Cortex of kidney (tissue), 1 donor: ENCODE measurements at places on chromosomes 3 and 15.

GRCh38 chr3:101619734-101620133 is 45.8 kb downstream of the PCNP start:
- no peak for DNase-seq

- DNase-seq, result no peak
Observed at GRCh38 chr15:76341366-76342057, 4.9 kb downstream of the ISL2 start.

DNA sequence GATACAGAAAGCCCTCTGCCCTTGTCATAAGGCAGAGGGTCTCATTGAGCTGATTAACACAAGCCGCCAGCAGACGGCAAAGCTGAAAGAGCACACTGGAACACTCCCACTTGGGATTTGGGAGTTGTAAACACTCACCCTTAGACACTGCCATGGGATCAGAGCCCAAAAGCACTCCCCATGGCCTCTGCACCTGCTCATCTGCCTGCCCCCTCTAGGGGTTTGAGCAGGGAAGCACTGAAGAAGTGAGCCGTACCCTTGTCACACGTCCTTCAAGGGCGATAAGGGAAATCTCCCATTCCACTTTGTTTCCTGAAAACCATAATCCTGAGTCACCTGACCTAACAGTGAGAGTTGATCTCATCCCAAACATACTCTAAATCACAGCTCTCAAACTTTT is 14.7 kb downstream of the FSIP1 start:
- DNase-seq, result no peak

DNA sequence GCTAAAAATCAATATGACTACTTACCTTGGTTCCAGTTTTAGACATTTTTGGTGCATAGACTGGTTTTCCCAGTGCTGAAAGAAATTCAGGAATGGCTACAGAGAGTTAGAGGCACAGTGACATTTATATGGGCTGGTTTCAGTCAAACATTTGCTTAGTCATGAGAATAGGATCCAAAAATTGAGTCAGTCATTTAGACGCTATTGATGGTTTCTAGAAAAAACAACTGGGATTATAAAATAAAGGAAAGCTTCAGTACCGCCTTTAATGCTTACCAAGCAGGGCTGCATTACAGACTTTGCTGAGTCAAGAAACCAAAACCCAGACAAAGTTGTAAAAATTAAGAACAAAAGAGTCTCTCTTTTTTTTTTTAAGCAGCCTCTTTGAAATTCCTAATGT is at the start of gene CRYGS:
TSS of gene CRYGS (minus strand) at position 100 of the 400 bp plus-strand sequence. CDS start at position 46, 54 bp downstream.
- DNase-seq, result no peak

- no peak for DNase-seq
Observed at GRCh38 chr15:90917569-90917968, 14.5 kb downstream of the MAN2A2 start.

DNA sequence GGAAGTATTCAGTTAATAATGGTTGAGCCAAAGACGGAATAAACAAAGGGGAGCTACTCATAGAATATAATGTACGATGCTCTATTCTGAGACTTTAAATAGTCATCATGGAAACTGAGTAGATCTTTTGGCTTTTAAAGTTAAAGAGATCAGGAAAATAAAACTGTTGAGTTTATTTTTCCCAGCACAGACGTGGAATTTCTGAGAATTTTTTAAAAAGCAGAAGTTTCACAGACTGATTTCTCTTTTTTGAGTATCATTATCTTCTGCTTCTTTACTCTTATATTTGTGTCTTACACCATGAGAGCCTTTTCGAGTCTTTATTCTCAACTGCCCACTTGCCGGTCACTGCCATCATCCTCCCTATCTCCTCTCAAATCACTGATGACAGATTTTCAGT is 13.2 kb downstream of the P2RY14 start:
- no peak for DNase-seq

- DNase-seq, result no peak
Observed at GRCh38 chr3:15330031-15330596, 2.3 kb downstream of the SH3BP5 start.

- DNase-seq, result no peak
Observed at GRCh38 chr3:22659651-22660475, 543.3 kb upstream of the UBE2E2 start.

DNA sequence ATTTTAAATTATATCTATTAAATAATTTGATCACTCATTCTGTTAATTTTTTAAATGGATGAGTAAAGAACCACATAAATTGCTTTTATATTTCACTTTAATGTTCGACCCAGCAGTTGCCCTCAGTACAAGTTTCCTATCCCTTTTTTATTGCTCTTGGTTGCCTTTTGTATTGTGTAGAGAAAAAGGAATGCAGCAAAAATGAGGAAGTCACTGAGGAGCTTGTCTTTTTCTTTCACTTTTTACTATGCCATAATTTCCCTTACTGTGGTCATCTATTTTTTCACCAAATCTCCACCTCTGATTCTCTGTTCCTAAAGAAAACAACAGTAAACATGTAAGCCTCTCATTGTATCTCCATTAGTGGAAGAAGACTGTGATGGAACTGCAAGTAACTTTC is 122.7 kb downstream of the B3GALNT1 start:
- no peak for DNase-seq

DNA sequence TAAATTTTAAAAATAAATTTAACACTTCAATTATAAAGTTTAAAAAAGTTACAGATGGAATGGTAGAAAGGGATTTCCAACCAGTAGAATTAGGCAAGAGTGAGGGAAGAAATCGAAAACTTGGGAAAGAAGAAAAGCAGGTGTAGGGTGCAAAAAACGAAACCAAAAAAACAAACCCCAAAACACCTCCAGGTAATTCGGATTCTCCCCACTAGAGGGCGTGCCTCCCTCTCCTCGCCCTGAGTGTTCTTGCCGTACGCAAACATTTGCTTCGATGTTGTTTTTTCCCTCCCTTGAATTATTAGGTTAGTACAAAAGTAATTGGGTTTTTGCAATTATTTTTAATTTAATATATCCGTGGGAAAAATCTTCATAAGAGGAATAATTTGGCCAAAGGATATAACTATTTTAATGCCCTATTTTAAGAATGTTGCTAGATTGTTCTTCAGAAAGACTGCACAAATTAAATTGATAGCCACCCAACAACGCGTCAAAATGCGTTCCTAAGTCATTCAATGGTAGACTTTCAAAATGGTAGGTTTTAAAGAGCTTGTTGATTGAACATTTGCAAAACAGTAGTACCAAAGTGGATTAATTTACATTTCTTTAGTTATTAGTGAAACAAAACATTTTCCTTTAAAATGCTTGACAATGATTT is 63.7 kb downstream of the SLC30A4 start:
- DNase-seq, result no peak

GRCh38 chr15:57866149-57866736 is 159.7 kb downstream of the POLR2M start:
- DNase-seq, result no peak

DNA sequence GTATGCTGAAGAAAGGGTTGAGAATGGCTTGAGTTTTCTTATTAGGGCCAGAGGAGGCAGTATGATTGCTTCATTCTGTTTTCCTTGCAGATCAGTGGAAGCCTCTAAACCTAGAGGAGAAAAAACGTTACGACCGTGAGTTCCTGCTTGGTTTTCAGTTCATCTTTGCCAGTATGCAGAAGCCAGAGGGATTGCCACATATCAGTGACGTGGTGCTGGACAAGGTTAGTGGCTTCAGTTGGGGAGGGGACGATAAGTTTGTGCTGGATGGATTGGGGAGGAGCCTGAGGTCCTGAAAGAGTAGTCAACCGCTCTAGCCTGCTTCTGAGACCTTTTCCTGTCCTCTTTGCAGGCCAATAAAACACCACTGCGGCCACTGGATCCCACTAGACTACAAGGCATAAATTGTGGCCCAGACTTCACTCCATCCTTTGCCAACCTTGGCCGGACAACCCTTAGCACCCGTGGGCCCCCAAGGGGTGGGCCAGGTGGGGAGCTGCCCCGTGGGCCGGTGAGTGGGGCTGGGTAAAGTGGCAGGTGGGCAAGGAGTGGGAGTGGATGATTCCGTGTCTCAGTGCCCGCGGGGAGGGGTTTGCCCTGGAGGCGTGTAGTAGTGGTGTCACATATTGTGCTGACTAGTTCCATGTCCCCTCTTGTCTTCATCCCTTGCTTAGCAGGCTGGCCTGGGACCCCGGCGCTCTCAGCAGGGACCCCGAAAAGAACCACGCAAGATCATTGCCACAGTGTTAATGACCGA is 8.5 kb downstream of the EIF4G1 start:
- DNase-seq, result no peak

GRCh38 chr3:188026191-188026968 is 127.6 kb upstream of the LPP start:
- no peak for DNase-seq

DNA sequence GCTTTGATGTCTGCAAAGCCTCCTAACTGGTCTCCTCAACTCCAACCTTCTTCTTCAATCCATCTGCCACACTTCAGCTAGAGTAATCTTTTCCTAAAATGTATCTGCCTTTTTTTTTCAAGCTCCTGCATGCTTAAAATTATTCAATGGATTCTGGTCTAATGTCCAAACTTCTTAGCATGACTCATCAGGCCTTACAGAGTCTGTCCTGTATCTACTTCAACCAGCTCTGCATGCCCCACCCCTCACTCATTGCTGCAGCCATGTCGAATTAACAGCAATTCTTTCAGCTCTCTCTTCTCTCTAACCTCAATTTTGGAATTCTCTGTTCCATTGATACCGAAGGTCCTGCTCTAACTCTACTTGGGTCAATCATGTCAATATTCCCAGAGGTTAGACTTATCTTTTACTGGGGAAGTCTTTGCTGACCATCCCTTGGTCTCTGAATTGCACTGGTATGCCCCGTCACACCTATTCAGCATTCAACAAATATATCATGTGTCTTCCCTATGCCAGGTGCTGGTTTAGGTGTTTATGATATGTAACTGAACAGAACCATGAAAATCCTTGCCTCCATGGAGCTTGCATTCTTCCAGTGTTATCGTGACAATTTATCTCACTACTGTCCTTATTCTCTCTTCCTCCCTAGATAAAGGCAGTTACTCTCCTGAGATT is 88.5 kb upstream of the NANOGP8 start:
- no peak for DNase-seq

DNA sequence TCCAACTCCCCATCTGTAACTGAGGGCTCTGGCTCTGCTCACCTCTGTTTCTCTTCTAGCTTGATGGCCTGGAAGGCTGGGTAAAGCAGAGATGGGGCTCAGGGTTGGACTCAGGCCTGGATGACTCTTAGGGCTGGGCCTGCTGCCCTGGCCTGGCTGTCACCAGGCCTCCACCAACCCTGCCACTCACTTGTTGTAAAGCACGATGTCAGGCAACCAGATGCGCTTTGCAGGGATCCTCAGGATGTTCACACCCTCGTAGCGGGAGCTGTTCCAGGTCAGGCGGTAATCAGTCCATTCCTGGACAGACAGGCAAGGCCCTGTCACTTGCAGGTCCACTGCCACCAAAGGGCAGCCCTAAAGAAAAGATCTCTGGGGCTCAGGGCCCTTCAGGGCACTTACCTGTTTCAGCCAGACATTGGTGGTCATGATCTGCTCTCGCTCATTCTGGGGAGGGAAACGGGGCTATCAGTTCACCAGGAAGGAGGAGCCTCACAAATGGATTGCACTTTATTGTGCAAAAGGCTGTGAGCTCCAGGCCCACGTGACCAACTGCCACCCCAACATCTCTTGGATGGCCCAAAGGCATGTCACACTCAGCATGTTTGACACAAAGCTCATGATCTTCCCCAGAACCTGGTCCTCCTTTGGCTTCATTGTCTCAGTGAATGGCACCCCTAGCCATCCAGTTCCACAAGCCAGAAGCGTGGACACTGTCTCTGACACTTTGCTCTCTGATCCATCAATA is 9.9 kb downstream of the CHRNB4 start:
- DNase-seq, result no peak

- no peak for DNase-seq
Observed at GRCh38 chr15:33043636-33044035, 150.9 kb downstream of the FMN1 start.

DNA sequence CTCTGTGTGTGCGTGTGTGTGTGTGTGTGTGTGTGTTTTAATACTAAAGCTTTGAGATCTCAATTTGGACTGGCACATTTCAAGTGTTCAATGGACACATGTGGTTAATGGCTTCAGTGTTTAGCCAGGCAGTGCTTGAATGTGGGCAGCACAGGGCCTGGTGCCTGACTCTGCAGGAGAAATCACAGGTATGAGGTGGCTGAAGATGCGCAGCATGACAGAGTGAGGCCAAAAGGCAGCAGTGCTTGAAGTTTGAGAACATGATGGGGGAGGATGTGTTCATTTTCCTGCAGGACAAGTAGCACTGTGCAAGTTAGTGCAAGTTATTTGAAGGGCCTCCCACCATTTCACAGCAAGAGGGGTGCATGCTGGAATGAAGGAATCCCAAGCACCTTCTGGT is 620.5 kb upstream of the TBL1XR1 start:
- DNase-seq, result no peak

DNA sequence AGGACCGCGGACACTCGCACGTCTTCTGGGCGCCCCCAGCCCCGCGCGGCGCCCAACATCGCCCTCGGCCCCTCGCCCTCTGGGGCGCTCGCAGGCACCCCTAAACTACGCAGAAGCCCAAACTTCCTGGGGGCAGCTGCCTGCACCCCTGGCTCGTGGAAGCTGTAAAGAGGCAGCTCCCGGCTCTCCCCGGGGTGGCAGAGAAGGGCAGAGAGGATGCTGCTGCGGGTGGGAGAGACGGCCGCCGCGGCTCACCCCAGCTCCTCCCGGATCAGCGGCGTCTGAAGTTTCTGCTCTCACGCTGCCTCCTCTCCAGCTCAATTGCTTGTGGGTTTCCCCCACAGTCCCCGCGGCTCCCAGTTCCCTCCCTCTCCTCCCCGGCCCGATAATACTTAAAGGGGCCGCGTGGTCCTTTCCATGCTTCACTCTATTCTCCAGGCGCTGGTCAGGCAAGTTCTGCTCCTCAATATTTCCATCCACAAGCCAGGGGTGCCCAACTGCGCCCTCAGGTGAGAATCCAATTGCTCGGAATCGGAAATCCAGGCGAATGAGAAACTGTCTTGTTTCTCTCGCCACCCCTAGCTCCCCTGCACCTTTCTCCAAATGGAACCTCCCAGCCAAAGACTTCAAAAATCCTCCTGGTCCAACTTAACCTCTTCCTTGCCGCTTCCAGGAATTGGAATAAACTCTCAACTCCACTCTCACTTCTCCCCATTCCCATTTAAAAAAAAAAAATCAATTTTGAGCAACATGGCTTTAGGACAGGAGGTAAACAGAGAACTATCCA is 748.5 kb downstream of the ROBO1 start:
- no peak for DNase-seq

GRCh38 chr3:49570028-49570654 is 15.9 kb downstream of the BSN start:
- no peak for DNase-seq

DNA sequence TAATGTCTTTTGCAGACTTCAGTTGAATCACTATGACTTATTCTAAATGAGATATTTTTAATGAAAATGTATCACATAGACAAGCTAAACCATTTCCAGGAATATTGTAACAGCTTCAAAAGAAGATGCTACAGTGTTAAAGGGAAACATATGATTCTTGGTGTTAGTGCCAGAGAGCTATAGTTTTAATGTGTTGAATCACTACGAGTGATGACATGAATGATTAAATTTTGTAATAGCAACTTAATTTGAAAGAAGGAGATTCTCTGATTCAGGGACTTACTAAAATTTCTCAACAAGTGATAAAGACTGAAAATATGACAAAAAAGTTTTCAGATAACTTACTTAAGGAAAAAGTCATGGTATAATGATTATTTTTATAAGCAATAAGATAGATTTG is 267.3 kb upstream of the SLITRK3 start:
- DNase-seq, result no peak
